ENCODE measurements at places on chromosomes 13 and 19. TPM values are rescaled to one million over a fixed set of nuclear protein-coding genes. Genes with fewer than 3 reads are reported as not detected.
A peak's percentile ranks its signal among the peaks of the same experiment; 100 is the strongest.

DNA sequence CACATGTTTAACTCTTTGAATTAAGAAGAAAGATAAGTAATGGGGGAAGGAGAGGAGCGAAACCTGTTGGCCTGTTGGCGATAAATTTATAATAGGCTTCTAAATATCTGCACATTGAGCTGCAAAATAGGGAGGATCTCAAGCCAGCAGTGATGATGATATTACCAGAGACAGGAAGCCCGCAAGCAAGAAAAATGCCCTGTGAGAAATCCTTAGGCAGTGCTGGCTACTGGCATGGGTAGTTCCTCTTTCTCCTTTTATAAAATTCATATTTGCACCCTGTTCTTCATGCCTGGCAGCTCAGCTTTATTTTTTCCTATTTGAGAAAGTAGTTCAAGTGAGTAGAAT is 858 bp upstream of the USP12 start:
- peak overlapping the region; percentile 78 for H3K4me3 ChIP-seq
- peaks cover 38% of the 10 kb centered on the region for H3K4me1 ChIP-seq
- no peak for DNase-seq
- no peaks in the 10 kb centered on the region for H3K36me3 ChIP-seq
- H3K27me3 ChIP-seq: no peaks in the 10 kb centered on the region

DNA sequence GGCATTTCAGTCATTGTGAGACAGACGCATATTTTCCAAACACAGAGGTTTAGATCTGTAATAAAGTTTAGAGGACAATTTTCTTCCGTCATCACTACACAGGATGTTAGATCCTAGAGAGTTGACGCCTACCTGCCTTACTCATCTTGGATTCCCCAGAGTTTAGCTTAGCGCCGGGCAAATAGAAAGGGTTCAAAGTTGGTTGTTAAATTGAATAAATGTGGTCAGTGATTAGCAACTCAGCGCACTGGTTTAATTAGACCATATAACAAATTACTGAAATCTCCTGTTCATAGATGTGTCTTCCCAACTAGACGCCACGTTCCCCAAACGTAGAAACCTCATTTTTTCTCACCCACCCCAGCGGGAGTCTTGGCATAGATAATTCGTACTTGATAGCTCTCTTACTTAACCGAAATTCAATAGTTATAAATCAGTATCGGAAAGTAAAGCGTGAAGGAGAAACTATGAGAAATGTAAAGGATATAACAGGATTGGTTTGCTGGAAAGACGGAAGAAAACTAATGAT is 726 bp upstream of the UFM1 start:
- H3K36me3 ChIP-seq: peaks cover 10% of the 10 kb centered on the region
- peaks cover 32% of the 10 kb centered on the region for H3K4me1 ChIP-seq
- no peaks in the 10 kb centered on the region for H3K27me3 ChIP-seq
- H3K27ac ChIP-seq: peak overlapping the region; percentile 98

Gene NLRP12
- not detected for total RNA-seq

GRCh38 chr19:1312767-1313694 is 27.4 kb downstream of the EFNA2 start:
- DNase-seq: no peak
- peaks cover 8% of the 10 kb centered on the region for H3K27me3 ChIP-seq
- no peaks in the 10 kb centered on the region for H3K36me3 ChIP-seq

DNA sequence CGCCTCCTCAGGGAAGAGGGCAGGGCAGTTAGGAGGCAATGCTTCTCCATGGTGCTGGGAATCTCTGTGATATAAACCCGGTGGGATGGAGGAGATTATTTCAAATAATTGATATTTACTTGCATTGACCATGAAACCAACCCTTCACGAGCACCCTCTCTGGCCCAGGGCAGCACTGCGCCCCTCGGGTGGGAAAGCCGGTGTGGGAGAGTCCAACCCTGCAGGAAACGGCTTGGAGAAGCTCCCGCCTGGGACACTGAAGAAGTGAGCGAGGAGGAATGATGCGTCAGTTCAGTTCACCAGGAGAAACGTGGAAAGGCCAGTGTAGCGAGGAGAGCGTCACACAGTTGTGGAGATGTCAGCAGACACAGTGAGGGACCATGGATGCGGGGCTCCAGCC is 99.9 kb downstream of the COL4A2 start:
- peaks cover 97% of the 10 kb centered on the region for H3K4me1 ChIP-seq
- peaks cover 42% of the 10 kb centered on the region for H3K36me3 ChIP-seq
- no peaks in the 10 kb centered on the region for H3K27me3 ChIP-seq
- H3K27ac ChIP-seq: peak overlapping the region; percentile 98
- H3K4me3 ChIP-seq: no peak overlapping the region
- DNase-seq: no peak

- no peak for DNase-seq
- H3K27ac ChIP-seq: peak within 1 kb of the TSS; percentile 72
- H3K36me3 ChIP-seq: no peaks in the 10 kb centered on the region
- H3K27me3 ChIP-seq: no peaks in the 10 kb centered on the region
Measured at GRCh38 chr19:45814851-45815480, at the start of gene RSPH6A. RSPH6A (minus strand) TSS chr19:45815308; CDS start chr19:45815176, 132 bp downstream.

Gene HSPB6
- total RNA-seq: 0.64 TPM

Gene AMH
- total RNA-seq: 14.3 TPM

DNA sequence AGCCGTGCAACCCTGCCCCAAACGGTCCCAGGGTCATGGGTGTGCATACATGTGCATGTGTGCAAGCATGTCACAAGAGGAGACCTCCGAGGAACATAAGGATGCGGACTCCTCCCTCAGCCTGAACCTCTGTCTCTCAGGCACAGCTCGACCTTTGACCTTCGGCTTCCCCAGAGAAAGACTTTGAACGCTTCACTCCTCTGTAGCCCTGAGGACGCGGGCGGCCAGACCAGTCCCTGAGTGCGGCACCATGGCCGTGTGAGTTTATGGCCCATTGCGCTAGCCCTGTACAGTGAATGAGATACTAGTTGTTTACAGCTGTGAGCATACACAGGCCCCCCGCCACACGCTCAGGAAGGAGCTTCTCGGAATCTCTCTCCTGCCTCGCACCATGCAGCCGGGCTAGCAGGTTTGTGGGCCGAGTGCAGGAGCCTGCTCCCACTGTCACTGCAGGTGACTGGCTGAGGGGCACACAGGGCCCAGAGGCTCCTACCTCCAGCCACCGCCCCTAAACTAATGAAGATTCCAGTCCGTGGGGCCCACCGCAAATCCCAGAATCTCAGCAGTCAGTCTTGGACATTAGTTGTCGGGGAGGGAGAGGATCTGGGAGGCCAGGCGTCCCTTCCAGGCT is 10.8 kb downstream of the RASA3 start:
- peaks cover 3% of the 10 kb centered on the region for H3K36me3 ChIP-seq
- H3K4me3 ChIP-seq: no peak overlapping the region
- peaks cover 58% of the 10 kb centered on the region for H3K4me1 ChIP-seq
- no peak for DNase-seq

Gene FXYD5
- total RNA-seq: 81.0 TPM

Gene PDE4C
- total RNA-seq: 0.21 TPM

DNA sequence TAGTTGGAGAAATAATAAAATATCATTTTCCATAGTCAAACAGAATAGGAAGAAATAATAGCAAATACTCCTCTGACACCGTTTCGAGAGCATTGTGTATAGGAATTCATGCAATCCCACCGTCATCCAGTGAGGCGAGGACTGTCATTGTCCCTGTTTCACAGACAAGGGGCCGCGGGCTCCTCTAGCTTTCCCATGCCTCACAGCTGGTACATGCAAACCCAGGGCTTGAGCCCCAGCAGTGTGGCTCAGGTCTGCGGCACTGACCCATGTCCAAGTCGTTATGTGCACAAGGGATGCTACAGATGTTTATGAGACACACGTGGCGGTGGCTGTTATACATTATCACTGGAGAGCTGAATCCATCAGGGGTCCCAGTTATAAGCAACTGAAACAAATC is 18.5 kb upstream of the ATP11A start:
- no peak for DNase-seq
- H3K4me3 ChIP-seq: no peak overlapping the region
- peaks cover 49% of the 10 kb centered on the region for H3K27me3 ChIP-seq
- no peaks in the 10 kb centered on the region for H3K4me1 ChIP-seq

- no peaks in the 10 kb centered on the region for H3K36me3 ChIP-seq
- H3K27me3 ChIP-seq: no peaks in the 10 kb centered on the region
- H3K27ac ChIP-seq: no peak overlapping the region
- H3K4me1 ChIP-seq: no peaks in the 10 kb centered on the region
- no peak for DNase-seq
- H3K4me3 ChIP-seq: no peak overlapping the region
Measured at GRCh38 chr13:52936806-52937205, 88.4 kb upstream of the PCDH8 start.

DNA sequence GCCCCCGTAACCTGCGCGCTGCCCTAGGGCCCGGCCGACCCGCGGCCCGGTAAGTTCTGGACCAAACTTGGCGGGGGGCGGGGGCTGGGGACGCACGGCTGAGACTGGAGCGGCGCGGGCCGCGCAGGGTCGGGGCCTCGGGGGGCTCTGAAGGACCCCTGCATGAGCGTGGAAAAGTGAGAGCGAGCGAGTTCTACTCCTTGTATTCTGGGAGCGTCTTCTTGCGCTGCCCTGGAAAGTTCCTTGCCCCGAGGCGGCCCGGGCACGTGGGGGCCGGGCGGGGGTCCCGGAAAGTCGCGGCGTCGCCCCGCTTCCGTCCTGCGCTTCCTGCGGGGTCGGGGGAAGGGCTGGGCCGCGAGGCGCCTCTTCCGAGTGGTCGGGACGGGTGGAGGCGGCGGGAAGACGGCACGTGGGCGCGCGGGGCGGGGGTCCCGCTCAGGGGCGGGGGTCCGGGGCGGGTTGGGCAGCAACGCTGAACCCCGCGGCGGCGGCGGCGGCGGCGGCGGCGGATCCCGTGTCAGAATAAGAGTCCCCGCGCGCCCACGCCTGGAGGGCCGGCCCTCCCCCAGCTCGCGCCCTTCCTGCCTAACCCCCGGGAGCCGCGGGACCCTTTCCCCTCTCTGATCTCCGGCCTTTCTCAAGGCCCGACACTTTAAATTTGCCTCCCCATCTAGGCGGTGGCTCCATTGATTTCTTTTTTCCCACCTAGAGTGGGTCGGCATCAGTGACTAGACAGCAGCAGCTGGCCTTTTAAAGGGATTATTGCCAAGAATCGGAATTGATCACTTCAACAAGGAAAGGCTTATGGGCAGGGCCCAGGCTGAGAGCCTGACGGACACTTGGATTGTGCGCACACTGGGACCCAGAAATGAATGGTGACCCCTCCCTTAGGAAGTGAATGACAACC is 749 bp downstream of the GATAD2A start:
- peak overlapping the region; percentile 97 for H3K4me3 ChIP-seq
- DNase-seq: no peak
- H3K27me3 ChIP-seq: no peaks in the 10 kb centered on the region
- peak overlapping the region; percentile 93 for H3K27ac ChIP-seq

DNA sequence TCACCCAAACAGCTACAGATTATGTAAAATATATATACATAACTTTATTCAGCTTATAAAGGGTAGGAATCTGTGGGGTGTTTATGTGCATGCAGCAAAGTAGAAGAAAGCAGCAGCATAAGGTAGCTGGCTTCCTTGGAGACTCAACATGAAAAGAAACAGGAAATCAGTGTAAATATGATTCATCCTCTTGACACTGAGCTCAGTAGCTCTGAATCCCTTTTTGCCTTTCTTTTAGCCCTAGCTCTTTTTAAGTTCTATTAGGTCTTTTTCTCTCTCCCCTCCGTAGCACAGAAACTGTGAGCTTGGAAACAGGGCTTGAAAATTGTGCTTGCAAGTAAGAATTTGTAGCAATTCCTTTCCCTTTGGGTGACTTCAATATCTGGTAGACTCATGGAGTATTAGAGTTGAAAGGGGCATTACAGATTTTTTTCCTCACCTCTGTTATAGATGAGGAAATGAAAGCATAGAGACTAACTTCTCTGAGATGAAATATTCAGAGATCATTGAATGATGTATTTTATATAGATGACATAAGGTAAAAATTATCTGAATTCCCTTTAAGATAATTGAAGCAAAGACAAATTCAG is 314.4 kb downstream of the PCDH9 start:
- DNase-seq: no peak
- no peak overlapping the region for H3K4me3 ChIP-seq
- H3K4me1 ChIP-seq: peaks cover 20% of the 10 kb centered on the region
- peaks cover 2% of the 10 kb centered on the region for H3K36me3 ChIP-seq

Gene SIRT6
- 26.0 TPM for total RNA-seq

Gene TPT1
- 3,315 TPM for total RNA-seq

Gene ZNF492
- not detected for total RNA-seq

- H3K27ac ChIP-seq: peak overlapping the region; percentile 91
- H3K4me3 ChIP-seq: peak overlapping the region; percentile 95
- no peak for DNase-seq
- H3K36me3 ChIP-seq: peaks cover 2% of the 10 kb centered on the region
- no peaks in the 10 kb centered on the region for H3K27me3 ChIP-seq
Measured at GRCh38 chr19:55257461-55258420, 1.1 kb downstream of the PPP6R1 start.

GRCh38 chr19:33946535-33947264 is 150.0 kb downstream of the KCTD15 start:
- no peak overlapping the region for H3K4me3 ChIP-seq
- H3K27me3 ChIP-seq: peaks cover 2% of the 10 kb centered on the region
- peak; percentile 46 for DNase-seq
- peak overlapping the region; percentile 54 for H3K27ac ChIP-seq
- H3K4me1 ChIP-seq: peaks cover 12% of the 10 kb centered on the region

GRCh38 chr19:9878511-9879196 is 43.5 kb downstream of the PIN1 start:
- peaks cover 5% of the 10 kb centered on the region for H3K36me3 ChIP-seq
- no peaks in the 10 kb centered on the region for H3K27me3 ChIP-seq
- H3K27ac ChIP-seq: no peak overlapping the region
- no peaks in the 10 kb centered on the region for H3K4me1 ChIP-seq
- DNase-seq: no peak

DNA sequence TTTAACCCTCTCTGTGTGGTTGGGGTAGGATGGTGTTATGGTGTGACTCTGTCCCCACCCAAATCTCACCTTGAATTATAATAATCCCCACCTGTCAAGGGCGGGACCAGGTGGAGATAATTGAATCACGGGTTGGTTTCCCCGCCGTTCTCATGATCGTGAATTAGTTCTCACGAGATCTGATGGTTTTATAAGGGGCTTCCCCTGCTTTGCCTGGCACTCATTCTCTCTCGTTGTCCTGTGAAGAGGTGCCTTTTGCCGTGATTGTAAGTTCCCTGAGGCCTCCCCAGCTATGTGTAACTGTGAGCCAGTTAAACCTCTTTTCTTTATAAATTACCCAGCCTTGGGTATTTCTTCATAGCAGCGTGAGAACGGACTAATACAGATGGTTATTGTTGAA is 68.8 kb downstream of the ARHGEF7 start:
- peaks cover 80% of the 10 kb centered on the region for H3K4me1 ChIP-seq
- H3K4me3 ChIP-seq: no peak overlapping the region
- no peaks in the 10 kb centered on the region for H3K27me3 ChIP-seq

Gene CEACAM3
- total RNA-seq: not detected

DNA sequence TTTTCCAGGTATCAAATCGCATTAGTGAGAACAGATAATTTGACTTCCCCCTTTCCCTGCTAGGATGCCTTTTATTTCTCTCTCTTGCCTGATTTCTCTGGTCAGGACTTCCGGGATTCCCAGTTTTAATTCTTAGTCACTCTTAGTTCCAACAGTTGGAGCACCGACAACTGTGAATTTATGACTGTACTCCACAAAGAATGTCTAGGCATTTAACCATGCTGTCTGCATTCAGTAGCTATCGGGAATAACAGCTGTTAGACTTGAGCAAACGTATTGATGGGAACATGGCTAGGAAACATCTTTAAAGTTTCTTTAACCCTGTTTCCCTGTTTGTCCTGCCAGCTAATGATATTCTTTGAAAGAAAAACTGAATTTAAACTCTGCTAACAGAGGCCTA is 14.1 kb upstream of the SPACA7 start:
- H3K27ac ChIP-seq: no peak overlapping the region
- H3K27me3 ChIP-seq: no peaks in the 10 kb centered on the region
- DNase-seq: no peak
- H3K4me1 ChIP-seq: no peaks in the 10 kb centered on the region
- no peak overlapping the region for H3K4me3 ChIP-seq

GRCh38 chr19:15476325-15476724 is 3.0 kb downstream of the PGLYRP2 start:
- H3K27ac ChIP-seq: no peak overlapping the region
- no peak overlapping the region for H3K4me3 ChIP-seq
- no peaks in the 10 kb centered on the region for H3K36me3 ChIP-seq
- H3K4me1 ChIP-seq: no peaks in the 10 kb centered on the region
- DNase-seq: no peak
